GM23338 (cell line): ENCODE measurements at places on chromosomes 3 and 15. TPM values are rescaled to one million over a fixed set of nuclear protein-coding genes. Genes with fewer than 3 reads are reported as not detected.

DNA sequence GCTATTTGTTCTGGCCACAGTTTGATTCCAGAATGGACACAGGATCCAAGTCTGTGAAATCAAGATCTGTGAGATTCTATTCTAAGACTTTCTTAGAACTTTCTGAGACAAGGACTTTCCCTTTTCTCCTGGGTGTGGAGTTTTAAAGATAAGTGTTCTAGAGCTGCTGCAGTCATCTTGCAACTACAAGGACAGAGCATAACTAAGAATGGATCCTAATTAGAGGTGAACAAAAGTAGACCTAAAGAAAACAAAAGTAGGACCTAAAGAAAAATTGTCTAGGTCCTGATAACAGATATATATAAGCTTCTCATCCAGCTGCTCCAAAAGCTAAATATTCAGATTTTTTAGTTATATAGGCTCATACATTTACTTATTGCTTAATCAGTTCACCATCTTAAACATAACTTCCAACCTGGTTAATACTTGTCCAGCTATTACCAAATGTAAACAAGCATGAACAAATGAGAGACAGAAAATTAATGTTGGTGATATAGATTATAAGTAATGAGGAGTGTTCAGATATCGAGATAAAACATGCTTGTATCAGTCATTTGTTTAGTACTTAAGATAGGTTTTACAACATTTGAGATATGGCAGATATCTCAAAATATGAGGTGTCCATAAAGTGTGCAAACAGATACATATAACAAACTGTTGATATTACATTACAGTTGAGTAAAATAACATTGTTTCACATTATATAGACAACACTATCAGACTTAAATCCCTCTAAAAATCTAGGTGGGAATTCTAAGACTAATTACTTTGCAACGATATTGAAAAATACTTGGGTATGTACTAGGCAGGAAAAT, 75.1 kb downstream of the CD200 start:
- DNase-seq: no peak

DNA sequence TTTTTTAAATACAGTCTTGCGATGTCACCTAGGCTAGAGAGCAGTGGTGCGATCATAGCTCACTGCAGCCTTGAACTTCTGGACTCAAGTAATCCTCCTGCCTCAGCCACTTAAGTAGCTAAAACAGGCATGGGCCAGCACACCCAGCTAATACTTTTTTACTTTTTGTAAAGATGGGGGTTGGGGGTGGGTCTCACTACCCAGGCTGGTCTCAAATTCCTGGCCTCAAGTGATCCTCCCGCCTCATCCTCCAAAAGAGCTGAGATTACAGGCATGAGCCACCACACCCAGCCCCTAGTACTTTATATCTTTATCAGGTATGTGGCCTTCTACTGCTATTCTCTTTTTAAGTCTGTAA, 8.3 kb downstream of the PEAK1 start:
- no peak for DNase-seq

- no peak for DNase-seq
These were observed 3.9 kb upstream of the SRGAP3 start for GRCh38 chr3:9253327-9253726.

- no peak for DNase-seq
These were observed 500.1 kb downstream of the PYDC2 start for GRCh38 chr3:191961022-191961421.

DNA sequence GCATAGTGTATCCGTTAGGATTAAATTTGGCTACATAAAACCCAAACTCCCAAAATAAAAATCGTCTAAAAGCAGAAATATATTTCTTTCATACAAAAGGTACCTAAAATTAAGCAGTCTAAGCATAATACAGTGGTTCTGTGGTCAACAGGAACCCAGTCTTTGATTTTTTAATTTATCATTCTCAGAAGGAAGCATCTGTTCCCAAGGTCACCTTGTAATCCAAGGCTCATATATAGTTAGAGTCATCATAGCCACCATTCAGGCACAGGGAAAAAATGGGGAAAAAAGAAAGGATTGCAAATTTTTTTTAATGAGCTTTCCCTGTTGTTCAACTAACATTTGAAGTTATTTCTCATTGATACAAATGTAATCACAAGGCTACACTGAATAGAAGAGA, 983.2 kb downstream of the PLOD2 start:
- no peak for DNase-seq

GRCh38 chr15:59273234-59273633, 66.6 kb downstream of the LDHAL6B start:
- DNase-seq: no peak

DNA sequence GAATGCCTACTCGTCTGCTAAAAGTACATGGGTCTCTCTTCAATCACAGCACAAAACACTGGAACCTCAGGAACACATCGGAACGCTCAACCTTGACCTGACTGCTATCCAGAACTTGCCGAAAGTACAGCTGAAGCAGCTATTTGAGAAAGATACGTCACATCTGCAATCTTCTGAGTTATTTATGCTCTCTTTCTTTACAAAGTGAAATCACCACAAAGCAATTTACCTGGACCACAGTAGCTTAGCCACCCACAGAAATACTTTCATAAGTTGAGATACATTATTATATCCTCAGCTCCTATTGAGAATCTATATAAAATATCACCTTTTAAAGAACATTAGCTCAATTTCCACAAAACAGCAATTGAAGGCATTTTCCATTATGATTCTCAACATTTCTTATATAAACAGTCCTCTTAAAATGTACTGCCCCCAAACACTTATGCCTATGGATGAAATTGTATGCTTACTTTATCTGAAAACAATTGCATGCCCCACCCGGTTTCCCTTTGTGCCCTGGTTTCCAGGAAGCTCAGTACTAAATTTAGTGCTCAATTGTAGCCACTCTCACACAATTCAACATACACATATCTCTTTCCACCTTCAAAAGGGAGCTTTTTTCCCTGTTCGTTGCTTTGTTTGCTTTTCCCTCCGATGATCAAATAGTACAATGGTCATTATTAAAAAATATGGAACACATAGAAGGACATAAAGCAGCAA, 31.8 kb downstream of the HEG1 start:
- no peak for DNase-seq

DNA sequence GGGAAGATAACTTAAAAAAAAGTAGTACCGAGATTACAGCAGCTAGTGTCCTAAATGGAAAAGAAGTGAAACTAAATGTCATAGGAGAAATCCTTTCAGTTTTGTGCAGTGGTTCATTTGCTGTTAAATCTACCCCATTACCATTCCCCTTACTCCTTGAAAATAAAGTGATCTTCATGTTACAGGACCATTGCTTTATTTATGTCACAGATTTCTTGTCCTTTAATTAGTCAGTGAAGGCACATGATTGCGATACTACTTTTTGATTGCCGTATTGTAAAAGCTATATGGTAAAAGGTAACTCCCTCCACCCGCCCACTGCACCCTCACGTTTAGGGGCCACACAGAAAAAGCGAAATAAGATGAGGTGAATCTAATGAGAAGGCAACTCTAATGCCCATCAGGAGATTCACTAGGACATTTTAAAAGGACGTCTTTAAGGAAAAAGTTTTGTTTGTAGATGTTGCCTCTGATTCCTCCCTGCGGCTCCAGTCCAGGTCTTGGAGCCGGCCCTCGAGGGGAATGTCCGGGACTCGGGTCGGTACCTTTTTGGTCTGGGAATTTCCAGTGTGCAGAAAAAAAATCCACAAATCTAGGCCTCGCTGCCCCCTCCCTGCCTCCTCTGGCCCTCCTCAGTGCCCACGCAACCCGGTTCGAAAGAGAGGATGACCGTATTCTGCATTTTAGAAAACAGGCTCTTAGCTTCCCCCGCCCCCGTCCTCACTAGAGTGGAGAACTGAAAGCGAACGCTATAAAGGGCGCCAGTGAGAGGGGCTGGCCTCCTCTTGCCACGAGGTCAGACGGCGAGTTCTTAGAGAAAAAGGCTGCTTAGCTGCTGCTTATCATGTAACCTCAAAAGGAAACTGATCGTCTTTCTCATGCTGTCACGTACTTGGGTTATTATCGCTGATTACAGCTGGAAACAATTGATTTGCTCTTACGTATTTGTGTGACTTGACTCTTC, 21.8 kb upstream of the NFKBIZ start:
- peak; percentile 91 for DNase-seq

DNA sequence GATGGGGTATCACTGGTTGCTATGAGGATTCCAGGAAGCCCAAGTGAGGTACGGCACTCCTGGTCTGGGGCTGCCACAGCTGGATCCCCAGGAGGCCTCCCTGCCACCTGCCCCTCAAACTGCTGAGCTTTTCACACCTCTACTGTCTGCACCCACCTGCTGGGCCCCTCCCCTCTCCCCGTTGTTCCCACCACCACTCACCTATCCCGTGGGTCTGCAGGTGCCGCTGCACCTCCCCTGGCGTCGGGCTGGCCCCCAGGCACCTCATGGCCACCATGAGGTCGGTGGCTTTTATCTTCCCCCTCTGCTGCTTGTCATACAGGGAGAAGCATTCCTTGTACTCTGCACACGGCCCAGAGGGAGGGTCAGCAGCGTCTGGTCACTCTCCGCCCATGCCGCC, 5.8 kb downstream of the CALML4 start:
- DNase-seq: no peak

DNA sequence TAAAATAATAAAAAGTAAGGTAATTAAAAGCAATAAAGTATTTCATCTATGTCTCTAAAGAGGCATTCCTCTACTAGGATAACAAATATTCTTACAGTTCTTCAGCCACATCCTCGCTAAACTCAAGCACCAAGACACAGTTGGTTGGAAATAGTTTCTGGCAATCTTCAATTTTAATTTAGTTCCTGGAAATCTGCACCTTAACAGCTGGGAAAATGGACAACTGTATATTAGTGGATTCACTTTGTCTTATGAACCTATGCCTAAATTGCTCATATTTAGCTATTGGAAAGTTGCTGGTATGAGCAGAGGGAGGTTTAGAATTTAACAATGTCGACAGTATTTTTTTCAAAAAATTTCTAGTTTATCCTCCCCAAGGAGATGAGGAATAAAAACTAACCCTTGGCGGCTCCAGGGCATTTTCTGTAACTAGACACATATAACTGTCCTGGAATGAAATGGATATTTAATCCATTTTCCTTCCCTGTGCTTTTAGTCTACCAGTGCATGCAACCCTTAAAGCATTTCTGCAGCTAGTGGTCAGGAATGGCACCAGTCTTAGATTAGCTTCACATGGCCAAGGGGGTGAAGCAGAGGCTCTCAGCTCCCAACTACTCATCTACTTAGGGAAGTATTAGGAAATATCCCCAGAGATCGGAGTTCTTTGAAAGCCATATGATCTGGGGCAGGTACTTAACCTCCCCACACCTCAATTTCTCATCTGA, 290.0 kb upstream of the THBS1 start:
- DNase-seq: no peak

DNA sequence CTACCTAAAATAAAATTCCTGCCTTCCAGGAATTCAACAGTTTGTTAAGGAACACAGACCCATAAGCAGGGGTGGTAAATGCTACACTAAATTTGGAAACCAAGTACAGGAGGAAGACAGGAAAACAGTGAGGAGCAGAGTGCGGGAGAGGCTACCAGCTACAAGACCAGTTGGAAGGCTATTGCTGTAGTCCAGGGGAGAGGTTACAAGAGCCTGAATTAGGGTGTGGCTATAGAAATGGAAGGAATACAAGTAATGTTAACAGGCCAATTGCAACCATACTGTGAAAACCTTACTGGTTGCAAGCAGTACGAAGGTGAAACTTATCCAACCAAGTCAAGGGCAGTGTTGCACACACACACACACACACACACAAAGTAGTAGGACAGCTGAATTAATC, 880 bp upstream of the ARMC8 start:
- peak; percentile 36 for DNase-seq

DNA sequence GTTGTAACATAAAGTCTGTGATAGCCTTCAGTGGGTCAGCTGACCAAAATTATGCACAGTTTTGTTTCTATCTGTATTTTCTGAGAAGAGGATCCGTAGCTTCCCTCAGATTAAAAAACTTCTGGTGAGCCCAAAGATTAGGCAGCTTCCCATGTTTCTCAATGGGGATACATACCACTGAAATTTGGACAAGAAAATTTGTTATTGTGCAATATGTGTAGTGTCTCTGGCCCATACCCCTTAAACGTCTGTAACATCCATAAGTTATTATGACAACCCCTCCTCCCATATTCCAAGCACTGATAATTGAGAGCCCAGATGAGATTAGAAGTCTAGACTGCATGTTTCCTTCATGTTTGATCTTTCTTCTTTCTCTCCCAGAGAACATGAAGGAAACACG, 1.9 kb upstream of the MITF start:
- no peak for DNase-seq

- DNase-seq: no peak
These were observed 240.7 kb upstream of the TBC1D5 start for GRCh38 chr3:17983106-17983505.

DNA sequence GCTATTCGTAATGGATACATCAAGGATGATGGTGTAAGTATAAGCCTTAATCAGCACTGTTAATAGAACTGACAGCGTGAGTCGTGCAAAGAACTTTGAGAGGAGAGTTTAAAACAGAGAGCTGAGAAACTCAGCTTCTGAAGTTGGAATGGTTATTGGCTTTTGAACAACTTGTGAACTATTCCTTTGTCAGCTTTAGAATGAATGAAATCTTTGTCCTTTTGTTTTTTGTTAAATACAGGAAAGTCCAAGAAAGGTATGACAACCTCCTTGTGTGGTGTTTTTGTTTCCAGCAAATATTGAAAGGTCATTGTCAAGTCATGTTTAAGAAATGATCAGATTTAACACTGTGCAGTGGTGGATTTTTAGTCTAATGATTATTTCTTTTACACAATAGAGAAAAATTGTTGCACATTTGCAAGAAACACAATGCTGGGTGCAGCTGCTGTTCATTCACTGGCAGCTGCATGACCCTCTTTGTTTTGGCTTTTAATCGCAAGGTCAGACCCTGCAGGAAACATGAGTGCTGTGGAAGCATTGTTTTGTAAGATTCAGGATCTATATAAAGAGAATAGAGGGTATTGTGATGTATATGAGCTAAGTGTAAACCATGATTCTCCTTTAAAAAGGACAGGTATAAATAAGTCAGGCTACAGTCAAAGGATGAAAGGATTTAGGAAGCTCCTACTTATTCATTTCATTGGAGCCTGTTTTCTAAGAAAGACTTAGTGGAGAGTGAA, 21.7 kb upstream of the ABHD10 start:
- DNase-seq: peak; percentile 65

ECE2 gene
- total RNA-seq: 0.24 TPM in 1 of 2 replicates, not detected in the other

SLC15A2 gene
- 0.90 and 5.2 TPM in 2 replicates for total RNA-seq

GRIP2 gene
- 4.5 and 5.8 TPM in 2 replicates for total RNA-seq

BFSP2 gene
- not detected in 2 replicates for total RNA-seq

MORC1 gene
- not detected in 2 replicates for total RNA-seq

MST1R gene
- 3.7 and 4.4 TPM in 2 replicates for total RNA-seq

DNASE1L3 gene
- not detected in 2 replicates for total RNA-seq

CACNA2D3 gene
- total RNA-seq: 2.3 and 3.7 TPM in 2 replicates
